GM12878 (cell line): ENCODE measurements at places on chromosomes 2 and 18. TPM values are rescaled to one million over a fixed set of nuclear protein-coding genes. Genes with fewer than 3 reads are reported as not detected.

The ORC2 gene
- 33.1 and 36.9 TPM in 2 replicates for total RNA-seq

The EFR3B gene
- total RNA-seq = 3.5 and 3.9 TPM in 2 replicates

The HOXD3 gene
- total RNA-seq = not detected in 2 replicates

The ARHGAP15 gene
- 44.4 and 44.8 TPM in 2 replicates for total RNA-seq

The ST6GAL2 gene
- not detected in 2 replicates for total RNA-seq

The ABCA12 gene
- 9.8 and 12.1 TPM in 2 replicates for total RNA-seq

DNA sequence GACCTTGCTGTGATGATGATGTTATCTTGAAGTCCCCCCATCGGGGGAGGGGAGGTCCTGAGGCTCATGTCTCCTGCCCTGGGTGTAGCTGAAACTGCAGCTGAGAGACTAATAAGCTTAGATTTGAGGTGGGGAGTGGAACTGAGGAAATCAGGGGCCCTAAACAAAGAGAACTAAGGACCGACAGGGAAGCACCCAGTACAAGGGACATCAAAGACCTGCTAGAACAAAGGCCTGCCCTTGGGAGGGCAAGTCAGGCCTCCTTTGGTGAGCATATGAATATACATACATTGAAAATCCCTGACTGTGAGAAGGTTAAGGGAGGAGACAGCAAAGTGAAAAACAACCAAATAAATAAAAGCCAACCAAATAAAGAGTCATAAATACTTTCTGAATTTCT is 1132.5 kb upstream of the CELF4 start:
- no peaks in the 10 kb centered on the region for H3K36me3 ChIP-seq
- no peak overlapping the region for H3K27ac ChIP-seq
- no peak overlapping the region for H3K4me3 ChIP-seq
- no peak for DNase-seq
- H3K4me1 ChIP-seq = no peaks in the 10 kb centered on the region

GRCh38 chr18:11411048-11411447 is 198.3 kb upstream of the SLC35G4 start:
- no peak overlapping the region for H3K27ac ChIP-seq
- no peak overlapping the region for H3K4me3 ChIP-seq
- no peaks in the 10 kb centered on the region for H3K4me1 ChIP-seq

DNA sequence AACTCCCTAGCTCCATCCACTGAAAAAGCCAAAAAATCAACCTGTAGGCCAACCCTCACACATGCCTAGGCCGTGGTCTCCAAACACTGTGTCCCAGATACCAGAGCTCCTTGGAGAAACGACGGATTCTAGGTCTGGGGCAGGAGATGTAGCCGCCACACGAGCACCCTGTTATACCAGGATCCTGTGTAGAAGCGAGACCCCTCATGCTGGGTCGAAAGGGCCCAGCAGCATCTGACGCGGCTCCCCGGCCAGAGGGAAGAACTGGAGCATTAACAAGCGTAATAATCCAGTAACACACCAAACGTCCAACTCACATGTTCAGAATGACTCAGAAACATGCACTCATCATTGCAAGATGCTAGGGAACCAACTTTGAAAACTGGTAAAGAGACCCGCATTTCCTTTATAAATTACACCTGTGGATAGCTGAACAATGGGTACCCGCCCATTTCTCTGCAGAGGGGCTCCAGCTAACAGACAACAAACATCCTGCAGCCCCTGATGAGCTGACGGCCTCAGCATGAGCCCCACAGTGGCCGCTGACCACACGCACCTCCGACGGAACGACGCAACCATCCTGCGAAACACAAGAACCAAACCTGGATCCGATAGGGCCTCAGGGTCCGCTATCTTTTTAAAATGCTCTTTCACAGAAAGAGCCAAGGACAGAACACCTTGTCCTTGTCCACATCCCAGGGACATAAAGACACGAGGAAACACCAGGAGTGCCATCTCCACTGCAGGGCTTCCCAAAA is 14.2 kb downstream of the SLC66A2 start:
- H3K27me3 ChIP-seq = no peaks in the 10 kb centered on the region
- no peak for DNase-seq
- no peaks in the 10 kb centered on the region for H3K4me1 ChIP-seq
- H3K4me3 ChIP-seq = no peak overlapping the region
- H3K27ac ChIP-seq = no peak overlapping the region
- H3K36me3 ChIP-seq = peaks cover 9% of the 10 kb centered on the region

- no peak overlapping the region for H3K4me3 ChIP-seq
- H3K27ac ChIP-seq = no peak overlapping the region
- no peaks in the 10 kb centered on the region for H3K36me3 ChIP-seq
- H3K4me1 ChIP-seq = no peaks in the 10 kb centered on the region
Observed at GRCh38 chr18:61459896-61460648, 126.8 kb downstream of the CDH20 start.

- H3K27ac ChIP-seq = peak overlapping the region; percentile 16
- no peak for DNase-seq
- peak overlapping the region; percentile 94 for H3K4me3 ChIP-seq
- no peaks in the 10 kb centered on the region for H3K27me3 ChIP-seq
- H3K36me3 ChIP-seq = no peaks in the 10 kb centered on the region
Observed at GRCh38 chr18:12377556-12378197, 650 bp upstream of the AFG3L2 start.

DNA sequence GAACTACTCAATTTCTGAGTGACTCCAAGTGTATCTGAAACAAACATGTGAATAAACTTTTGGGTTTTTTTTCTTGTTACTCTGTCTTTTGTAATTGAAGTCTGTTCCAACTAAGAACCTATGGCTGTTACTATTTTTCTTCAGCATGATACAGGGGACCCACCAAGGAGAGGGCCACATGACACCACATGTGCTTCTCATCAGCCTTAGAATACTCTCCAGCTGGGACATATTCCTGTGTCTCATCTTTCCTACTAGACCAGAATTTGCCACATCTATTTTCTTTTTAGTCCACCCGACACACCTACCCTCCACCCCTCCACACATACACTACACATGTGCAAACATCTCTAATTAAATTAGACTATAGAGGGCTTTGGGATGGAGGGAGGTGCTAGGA is 191.7 kb upstream of the NDUFV2 start:
- DNase-seq = no peak
- H3K36me3 ChIP-seq = no peaks in the 10 kb centered on the region
- no peak overlapping the region for H3K4me3 ChIP-seq
- peaks cover 10% of the 10 kb centered on the region for H3K4me1 ChIP-seq
- H3K27ac ChIP-seq = no peak overlapping the region

- H3K4me3 ChIP-seq = no peak overlapping the region
- H3K27me3 ChIP-seq = no peaks in the 10 kb centered on the region; the same call in 1 of the 2 replicates
- H3K4me1 ChIP-seq = no peaks in the 10 kb centered on the region
- H3K27ac ChIP-seq = no peak overlapping the region
Observed at GRCh38 chr2:235863414-235863813, 304.8 kb downstream of the GBX2 start.

DNA sequence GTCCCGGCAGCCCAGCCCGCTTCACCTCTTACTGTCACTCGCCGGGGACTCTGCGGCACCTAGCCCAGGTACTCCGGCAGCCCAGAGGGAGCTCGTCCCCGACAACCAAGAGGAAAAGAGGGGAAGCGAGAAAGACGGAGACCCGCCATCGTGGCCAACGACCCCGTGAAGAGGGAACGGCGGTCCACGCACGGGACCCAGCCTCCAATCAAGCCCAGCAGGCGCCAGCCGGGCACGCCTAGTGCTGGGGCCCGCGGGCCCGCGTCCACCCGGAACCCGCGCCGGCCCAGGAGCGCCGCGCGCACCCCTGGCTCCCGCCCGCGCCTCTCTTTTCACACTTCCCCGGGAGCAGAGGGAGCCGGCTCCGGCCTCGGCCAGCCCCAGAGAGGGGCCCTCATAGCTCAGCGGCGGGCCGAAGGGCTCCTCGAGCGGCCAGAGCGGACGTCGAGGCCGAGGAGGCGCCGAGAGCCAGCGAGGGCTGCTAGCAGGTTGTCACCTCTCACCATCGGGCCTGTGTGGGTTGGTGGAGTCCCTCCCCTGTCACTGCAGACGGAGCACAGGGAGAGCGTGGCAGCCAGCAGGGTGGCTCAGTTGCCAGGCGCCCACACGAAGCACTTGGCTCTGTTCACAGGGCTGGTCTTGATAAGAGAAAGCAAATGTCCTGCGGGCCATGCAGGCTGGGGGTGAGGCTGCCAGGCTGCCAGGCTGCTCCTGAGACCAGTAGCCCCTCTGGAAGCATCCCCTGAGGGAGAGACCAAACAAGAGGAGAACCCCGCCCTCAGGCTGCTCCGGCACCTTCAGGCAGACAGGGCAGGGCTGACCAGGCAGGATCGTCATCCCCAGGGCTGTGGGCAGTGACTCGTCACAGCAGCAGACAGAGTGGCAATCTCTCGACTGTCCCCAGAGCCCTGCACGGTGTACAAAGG is 36.9 kb upstream of the KLF11 start:
- H3K4me3 ChIP-seq = no peak overlapping the region
- H3K36me3 ChIP-seq = no peaks in the 10 kb centered on the region
- DNase-seq = no peak

DNA sequence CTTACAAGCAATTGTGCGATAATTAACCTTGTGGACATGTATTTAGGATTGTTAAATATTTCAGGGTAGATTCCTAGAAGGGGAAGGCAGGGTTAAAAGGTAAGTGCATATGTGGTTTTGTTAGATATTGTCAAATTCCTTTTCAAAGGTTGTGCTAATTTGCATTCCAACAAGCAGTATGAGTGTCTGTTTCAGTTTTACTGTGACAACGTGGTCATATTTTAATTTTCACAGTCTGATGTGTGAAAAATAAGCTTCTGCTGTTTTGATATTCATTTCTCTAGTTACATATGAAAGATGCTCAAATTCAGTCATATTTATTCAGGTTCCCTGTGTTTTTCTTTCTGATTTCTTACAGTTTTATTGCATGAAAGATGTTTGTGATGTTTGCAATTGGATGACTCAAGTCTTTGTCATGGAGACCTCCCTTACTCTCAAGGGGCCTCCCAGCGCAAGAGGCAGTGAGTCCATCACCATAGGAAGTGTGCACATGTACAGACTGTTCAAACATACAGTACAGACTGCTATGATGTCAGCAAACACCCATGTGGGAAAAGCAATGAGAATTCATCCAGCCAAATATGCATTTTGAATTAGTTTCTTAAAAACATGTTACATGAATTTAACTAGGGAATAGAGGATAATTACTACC is 310.8 kb downstream of the GALR1 start:
- H3K27me3 ChIP-seq = no peaks in the 10 kb centered on the region
- DNase-seq = no peak
- H3K27ac ChIP-seq = no peak overlapping the region
- H3K4me1 ChIP-seq = no peaks in the 10 kb centered on the region
- no peak overlapping the region for H3K4me3 ChIP-seq

DNA sequence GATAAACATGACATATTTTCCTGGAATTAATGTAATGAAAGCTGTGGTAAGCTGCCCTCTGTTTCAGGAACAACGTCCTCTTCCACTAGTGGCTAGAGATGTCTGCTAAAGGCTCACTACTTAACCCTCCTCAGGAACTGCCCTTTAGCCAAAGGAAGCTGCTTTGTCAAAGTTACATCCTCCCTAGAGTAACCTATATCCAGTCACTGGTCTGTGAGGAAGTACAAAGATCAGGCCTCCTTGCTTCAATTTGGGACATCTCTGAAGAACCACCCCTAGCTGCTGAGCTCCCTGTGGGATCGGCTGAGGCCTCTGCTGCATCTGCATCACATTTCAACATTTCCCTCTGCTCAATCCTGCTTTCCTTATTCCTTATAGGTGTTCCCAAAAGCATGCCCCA is 107.8 kb downstream of the PRELID3A start:
- no peak overlapping the region for H3K4me3 ChIP-seq
- no peak for DNase-seq
- H3K27me3 ChIP-seq = no peaks in the 10 kb centered on the region; the same call in 1 of the 2 replicates
- no peaks in the 10 kb centered on the region for H3K36me3 ChIP-seq
